Aorta (tissue), 5 donors: ENCODE measurements at places on chromosomes 16 and 17. TPM values are rescaled to one million over a fixed set of nuclear protein-coding genes. Genes with fewer than 3 reads are reported as not detected.

- DNase-seq, result no peak
Measured at GRCh38 chr16:6611535-6611934, 721.1 kb upstream of the RBFOX1 start.

GRCh38 chr17:73792994-73793393, 148.7 kb upstream of the SDK2 start:
- no peak for DNase-seq

DNA sequence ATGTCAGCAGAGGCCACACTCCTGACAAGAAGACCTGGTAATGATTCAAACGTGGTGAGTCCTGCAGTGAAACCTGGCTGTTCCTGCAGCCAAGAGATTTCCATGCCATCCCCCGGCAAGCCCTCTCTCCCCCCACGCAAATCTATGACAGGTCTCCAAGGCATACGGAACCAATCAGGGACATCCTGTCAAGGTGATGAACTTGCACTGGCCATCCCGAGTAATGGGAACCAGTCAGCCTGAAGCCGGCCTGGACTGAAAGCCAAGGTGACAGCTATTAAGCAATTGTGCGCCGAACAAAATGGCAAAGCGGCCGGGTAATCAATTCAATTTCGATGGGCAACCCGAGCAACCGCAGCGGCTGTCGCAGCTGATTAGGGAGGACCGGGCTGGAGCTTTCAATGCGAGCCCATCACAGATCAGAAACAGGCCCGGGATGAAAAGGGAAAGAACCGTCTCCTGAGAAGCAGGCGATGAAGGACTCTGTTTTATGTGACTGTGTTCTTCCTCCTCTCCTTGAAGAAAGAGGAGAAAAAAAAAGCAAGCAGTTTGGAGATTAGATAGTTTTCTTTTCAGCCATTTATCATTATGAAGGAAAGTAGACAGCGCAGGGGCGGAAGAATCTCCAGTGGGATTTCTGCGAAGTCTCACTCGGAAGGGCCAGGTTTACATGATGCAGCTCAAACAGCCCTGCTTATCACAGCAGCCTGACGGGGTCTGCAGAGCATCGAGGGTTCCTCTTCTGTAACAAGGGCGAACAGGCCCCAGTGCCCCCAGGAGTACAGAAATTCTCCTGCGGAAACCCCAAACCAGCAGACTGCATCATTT, 35.2 kb downstream of the TBX4 start:
- peak; percentile 38 for DNase-seq

- DNase-seq, result no peak
Measured at GRCh38 chr16:26993511-26993910, 73.2 kb upstream of the C16orf82 start.

DNA sequence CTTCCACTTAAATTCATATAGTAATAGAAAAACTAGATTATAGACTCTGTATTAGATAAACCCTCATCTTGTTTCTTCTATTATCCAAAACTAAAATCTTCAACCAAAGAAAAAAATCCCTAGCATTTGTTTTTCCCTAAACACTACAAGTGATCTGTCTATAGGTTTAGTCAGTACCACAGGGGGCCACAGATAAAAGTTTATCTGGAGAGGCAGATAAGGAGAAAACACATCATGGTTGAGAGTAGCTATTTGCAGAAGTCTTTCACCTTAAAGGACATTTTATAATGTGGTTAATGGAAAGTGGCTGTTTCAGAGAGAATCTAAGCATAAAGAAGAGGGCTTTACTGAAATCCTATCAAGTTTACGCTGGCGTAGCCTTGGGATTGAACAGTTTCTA, 160.1 kb downstream of the CDK5R1 start:
- no peak for DNase-seq

DNA sequence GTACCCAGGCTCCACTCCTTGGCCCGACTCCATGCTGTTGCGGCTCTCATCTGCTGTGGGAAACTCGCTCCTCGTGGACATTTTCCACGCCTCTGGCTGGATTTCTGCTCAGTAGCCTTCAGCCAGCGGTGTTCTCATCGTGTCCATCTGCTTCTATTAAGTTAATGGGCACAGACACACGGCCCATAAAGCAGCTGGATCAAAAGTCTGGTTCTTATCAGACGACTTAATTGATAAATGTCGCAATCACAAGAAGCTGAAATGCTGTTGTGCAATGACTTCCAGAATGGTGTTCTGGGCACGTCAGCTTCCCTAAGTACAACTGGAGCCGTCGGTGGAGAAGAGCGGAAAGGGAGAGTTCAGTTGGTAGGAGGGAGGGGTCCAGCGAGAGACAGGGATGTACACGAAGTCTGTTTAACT, 211.7 kb upstream of the CHMP6 start:
- no peak for DNase-seq

DNA sequence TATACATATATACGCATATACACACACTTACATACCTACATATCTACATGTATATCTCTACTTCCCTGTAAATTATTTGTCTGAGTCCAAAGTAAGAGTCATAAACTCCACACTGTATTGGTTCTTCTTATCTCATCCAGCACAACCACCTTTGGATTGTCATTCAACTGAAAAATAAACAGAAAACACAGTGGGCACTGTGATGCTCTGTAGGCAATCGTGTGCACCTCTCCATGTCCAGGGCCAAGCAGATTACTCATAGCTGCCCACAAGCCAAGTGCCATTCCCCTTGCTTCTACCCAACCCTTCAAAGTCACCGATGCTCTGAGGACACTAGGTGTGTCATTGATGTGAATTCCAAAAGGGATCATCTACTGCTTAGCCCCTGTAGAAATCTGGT, 12.9 kb upstream of the TEKT3 start:
- no peak for DNase-seq

DNA sequence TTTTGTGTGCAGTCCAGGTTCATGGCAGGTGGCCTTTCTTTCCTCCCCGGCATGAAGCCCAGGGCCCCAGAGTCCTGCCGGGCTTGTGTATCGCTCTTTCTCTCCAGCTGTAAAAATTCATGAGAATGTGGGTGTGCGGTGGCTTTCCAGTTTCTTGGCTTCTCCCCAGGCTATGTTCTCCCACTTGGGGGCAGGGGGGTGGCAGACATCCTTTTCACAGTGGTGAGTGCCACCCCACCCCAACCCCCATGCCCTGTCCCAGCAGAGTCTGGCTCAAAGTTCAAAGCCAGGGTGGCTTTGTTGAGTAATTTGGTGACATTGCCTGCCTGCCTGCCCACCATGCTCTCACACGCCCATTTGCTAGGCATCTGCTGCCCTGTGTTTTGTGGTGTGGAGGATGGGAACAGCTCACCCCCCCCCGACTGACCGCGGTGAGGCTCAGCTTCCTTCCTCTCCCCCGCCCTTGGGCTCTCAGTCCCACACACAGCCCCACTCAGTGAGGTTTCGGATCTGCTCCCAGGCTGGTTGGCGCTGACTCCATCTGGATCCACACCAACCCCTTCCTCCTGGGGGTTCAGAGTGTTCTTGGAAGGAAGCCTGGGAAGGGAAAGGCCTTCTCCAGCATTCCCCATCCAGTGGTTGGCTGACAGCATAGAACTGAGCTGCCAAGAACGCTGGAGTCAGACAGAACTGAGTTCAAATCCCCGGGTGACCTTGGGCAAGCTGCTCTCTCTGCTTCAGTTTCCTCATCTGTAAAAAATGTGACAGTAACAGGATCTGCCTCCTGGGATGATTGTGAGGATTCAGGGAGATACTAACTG, 36.0 kb downstream of the CHD9 start:
- peak; percentile 96 for DNase-seq

DNA sequence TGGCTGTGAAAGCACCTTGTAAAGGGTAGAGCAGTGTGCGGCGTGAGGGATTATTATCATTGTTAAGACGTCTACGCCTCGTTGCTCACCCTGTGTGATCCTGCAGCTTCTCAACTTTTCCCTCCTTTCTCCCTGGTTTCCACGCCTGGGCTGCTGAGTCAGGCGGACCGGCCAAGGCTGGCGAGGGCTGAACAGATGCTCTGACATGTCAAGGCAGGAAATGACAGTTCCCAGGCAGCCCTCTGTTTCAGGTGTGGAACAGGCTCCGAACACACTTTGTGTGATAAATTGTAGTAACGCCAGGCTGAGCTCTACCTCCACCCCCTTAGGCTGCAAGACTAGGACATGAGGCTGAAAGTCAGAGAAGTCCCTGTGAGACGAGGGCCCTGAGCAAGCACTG, 46.0 kb upstream of the TBX2 start:
- DNase-seq, result no peak

Gene SLC47A1
- 7.3 TPM for total RNA-seq

DNA sequence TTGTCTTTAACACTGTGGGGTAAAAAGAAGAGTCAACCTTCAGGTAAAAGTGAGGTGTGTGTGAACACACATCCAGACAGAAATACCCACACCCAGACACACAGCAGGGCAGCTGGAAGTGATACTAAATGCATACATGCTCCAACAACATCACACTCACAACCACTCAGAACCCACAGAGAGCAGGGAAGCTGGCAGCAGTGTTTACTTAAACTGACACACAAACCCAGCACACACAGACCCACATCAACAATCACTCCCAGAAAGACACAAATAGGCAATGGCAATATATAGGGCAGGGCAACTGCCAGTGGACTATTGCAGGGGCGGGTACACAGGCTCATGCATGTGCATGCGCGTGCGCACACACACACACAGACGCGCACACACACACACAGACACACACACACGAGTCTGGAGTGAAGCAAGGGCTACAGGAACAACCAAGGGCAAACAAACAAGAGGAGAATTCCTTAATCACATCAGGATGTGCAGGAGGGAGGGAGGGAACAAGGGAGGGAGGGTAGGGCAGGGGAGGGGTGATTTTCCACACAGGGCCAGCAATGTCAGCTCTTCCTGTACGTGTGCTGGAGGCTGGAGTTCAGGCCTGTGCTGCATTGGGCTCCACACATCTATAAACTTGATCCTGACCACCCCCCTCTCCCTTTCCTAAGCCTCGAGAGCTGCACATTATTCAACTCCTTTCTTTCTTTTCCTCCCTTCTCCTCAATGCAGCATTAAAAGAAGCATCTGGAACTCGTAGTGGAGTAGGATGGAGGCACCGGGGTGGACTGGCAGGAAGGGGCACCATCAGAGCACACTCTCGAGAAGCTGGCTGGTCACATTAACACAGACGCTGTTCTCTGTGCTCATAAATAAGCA, 30.1 kb downstream of the HIC1 start:
- DNase-seq, result no peak
